Temporal lobe (tissue), 4 donors: ENCODE measurements at places on chromosomes 4 and X. TPM values are rescaled to one million over a fixed set of nuclear protein-coding genes. Genes with fewer than 3 reads are reported as not detected.

HPGDS gene
- total RNA-seq: 0.98 TPM

ZNF827 gene
- total RNA-seq: 22.6 TPM

PSAPL1 gene
- under 0.01 TPM for total RNA-seq

P2RY10 gene
- not detected for total RNA-seq

AMTN gene
- not detected for total RNA-seq

STBD1 gene
- 0.74 TPM for total RNA-seq

FGF13 gene
- total RNA-seq: 80.9 TPM

MGST2 gene
- 4.2 TPM for total RNA-seq

SATL1 gene
- total RNA-seq: 0.98 TPM

TMPRSS11A gene
- total RNA-seq: not detected

TKTL2 gene
- 0.49 TPM for total RNA-seq
